ENCODE measurements at places on chromosomes 5 and 9.
A peak's percentile ranks its signal among the peaks of the same experiment; 100 is the strongest.

DNA sequence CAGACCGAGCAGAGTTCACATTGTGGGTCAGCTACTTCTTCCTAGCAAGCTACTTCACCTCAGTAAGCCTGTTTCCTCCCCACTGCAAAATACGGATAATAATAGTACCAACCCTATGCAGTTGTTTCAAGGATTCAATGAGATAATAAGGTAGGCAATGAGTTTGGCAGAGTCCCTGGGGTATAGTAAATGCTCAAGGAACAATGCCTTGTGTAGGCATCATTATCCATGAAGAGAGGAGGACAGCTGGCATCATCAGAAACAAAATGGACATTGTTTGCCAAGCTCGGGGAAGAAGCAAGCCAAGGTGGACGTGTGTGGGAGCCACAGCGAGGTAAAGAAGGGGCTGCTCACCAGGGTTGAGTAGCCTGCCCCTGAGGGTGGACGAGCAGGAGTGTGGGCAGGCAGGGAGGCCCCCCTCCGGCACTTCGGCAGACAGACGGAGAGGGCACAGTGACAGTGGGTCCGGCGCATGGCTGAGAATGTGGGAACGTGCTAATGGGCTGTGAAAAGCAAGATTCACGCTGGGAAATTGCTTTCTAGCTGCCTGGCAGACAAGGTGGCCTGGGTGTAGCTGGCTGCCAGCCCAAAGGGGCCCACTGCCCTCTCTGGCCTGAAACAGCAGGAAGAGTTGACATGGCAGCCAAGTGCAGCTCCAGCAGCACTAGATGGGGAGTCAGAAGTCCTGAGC is 10.1 kb downstream of the CAMK2A start:
- no peak for DNase-seq

- DNase-seq: no peak
Measured at GRCh38 chr5:77871946-77872345, 95.8 kb upstream of the TBCA start.

GRCh38 chr9:120186276-120186675 is 393.7 kb downstream of the CDK5RAP2 start:
- no peak for DNase-seq

DNA sequence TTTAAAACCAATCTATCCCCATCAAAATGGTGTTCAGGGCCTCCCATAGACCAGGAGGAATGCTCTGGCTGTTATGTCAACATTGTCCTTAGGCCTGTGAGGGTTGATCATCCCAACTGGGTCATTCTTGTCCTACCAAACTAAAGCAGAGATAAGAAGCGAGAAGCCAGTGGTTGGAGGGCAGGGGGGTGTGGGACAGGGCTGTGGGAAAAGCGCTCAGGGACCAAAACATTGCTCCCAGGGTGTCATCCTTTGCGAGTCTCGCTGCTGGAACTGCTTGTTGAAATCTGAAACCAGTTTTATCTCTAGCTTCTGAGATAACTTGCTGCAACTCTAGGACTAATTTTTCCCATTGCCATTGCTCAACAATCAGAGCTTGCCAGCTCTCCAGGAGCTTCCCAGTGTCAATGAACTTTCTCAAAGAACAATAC is 48.1 kb downstream of the SPATA31C2 start:
- DNase-seq: no peak

DNA sequence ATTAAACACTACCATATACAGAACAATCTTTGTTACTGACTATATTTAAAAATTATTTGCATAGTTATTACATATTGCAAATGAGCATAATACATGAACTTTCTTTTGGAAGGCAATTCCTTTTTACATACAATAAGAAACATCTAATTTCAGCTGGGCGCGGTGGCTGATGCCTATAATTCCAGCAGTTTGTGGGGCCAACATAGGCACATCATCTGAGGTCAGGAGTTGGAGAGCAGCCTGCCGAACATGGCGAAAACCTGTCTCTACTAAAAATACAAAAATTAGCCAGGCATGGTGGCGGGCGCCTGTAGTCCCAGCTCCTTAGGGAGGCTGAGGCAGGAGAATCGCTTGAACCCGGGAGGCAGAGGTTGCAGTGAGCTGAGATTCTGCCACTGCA is 36.4 kb upstream of the SIMC1 start:
- no peak for DNase-seq

DNA sequence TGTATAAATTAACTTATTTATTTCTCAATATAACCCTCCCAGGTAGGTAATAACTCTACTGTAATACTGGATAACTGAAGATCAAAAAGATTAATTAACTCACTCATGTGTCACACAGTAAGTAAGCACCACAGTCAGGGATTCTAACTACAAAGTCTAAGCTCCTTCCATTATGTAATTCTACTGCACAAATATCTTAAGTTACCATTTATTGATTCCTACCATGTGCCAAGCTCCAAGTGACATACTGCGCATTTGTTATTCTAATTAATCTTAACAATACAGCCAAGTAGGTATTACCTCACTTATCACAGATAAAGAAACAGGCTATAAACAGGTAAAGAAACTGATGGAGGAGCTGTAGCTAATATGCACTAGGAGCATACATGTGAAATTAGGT is 58.3 kb downstream of the RANBP6 start:
- DNase-seq: no peak

GRCh38 chr9:125820100-125820804 is 73.1 kb downstream of the PBX3 start:
- no peak for DNase-seq

- DNase-seq: no peak
Measured at GRCh38 chr5:154375329-154376008, 70.3 kb upstream of the SAP30L start.

DNA sequence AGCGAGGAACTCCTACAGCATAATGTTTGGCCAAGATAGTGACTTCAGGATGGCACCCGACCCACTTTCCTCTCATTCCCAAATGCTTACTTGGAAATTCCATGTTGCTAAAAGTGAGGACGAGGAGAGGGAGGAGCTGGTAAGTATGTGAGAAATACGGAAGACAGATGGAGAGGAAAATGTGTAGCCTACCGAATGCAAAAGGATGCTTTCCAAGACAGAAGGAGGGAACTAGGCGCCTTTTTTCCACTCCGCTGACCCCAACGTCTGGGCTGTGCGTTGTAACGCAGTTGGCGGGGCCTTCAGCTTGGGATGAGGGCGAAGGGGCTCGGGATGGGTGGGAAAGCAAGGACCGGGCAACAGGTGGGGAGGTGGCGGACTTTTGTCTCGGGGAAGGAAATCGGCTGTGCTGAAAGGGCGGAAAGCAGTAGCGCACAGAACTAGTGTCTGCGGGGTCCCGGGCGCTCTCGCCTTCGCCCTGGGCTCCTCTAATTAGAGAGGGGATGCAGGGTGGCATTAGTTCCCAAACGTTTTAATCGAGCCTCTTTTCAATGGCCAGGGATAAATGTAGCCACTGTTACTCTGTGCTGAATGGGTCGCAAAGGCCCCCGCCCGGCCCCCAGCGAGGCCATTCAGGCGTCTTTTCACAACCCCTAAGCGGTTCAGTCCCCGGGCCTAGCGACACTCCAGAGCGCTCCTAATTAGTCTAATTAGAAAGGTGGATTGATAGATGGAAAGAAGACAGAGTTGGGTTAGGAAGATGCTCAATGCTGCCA is 12.6 kb downstream of the FOXD1 start:
- DNase-seq: no peak

DNA sequence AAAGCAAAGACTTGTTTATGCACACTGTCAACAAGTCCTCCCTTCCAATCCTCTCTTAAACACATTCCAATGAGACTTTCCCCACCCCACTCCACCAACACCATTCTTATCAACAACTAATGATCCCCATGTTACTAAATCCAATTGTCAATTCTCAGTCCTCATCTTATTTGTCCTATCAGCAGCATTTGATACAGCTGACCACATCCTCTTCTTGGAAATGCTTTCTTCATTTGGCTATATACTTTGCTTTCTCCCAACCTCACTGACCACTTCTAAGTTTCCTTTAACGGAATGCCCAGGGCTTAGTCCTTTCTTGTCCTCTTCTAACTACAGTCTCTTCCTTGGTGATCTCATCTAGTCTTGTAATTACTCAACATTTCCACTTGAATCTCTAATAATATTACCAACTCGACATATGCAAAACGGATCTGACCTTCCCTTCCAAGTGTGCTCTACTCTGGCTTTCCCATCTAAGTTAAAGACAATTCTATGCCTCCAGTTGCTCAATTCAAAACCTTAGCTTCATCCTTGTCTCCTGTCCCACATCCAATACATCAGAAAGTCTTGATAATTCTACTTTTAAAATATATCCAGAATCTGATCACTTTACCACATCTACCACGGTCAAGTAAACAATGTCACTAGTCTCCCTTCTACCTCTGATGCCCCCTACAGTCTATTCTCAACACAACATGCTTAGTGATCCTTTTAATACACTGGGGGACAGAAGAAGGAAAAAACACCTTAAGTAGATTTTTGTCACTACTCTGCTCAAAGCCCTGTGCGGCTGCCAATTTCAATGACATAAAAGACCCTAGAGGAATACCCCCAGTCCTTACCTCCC is 25.5 kb downstream of the AGTPBP1 start:
- peak; percentile 22 for DNase-seq

DNA sequence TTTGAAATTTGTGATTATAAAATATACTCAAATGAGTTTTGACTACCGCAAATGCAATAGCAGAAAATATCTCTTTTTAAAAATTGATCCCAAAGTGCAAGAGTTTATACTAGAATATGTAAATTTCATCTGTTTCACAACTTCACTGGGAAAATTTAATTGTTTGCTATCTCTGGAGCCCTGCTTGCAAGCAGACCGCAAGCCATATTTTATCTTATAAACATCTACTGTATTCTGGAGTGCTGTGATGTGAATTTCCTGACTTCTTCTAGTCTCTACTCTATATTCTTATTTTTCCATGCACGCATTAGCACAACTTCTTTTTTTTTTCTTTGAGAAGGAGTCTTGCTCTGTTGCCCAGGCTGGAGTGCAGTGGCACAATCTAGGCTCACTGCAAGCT is 98.7 kb downstream of the DROSHA start:
- DNase-seq: no peak

- no peak for DNase-seq
Measured at GRCh38 chr5:90402521-90403255, 6.9 kb downstream of the CETN3 start.

GRCh38 chr5:54378707-54379106 is 68.3 kb upstream of the ARL15 start:
- DNase-seq: no peak

DNA sequence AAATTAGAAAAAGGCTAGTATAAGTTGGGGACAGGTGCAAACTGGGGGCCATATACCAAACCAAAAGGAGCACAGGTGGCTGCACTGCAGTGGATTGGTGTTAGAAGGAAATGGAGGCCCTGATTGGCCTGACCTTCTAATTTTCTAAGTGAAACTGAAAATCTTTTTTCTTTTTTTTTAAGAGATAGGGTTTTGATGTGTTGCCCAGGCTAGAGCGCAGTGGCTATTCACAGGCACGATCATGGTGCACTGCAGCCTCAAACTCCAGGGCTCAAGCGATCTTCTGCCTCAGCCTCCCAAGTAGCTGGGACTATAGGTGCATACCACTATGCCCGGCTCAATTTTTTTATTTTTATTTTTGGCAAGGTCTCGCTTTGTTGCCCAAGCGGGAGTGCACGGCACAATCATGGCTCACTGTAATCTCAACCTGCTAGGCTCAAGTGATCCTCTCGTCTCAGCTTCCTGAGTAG is 9.8 kb upstream of the CCDC69 start:
- no peak for DNase-seq

GRCh38 chr9:128995791-128996190 is 32.3 kb downstream of the SH3GLB2 start:
- no peak for DNase-seq

- DNase-seq: no peak
Measured at GRCh38 chr9:27537027-27537435, 7.4 kb upstream of the MOB3B start.

GRCh38 chr5:61916621-61917620 is 389.1 kb upstream of the KIF2A start:
- no peak for DNase-seq

DNA sequence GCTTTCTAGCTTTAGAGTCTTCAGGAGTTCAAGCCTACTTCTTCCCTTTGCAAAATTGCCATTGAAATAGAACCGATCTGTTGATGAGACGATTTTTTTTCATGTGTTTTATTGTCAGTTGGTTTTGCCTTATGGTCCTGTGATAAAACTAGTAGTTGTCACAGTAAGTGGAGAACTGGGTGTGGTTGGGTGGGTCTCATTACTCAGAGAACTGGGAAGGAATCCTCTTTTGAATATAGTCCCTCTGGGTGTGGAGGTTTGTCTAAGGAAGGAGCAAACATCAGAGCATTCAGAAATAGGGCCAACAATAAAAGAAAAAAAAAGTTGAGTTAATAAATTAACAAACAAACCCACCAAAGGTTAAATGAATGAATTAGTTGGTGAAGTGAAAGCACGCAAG is 69.0 kb downstream of the ALDH1A1 start:
- no peak for DNase-seq

DNA sequence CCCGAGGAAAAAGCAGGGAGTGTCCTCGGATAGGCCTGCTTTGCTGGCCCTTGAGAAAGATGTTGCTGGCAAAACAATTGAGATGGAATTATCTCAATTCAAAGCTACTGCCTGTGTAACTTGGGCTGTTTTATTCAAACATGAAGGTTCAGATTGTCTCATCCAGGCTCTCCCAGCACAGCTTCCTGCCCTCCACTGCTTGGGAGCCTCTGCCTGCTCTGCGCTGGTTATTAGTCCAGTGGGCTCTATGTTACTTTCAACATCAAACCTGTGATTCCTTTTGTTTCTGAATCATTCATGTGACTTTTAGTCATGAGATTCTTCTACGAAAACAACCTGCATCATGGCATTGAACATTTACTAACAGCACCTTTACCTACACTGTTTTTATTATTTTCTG is 123.2 kb downstream of the SNCAIP start:
- DNase-seq: no peak

DNA sequence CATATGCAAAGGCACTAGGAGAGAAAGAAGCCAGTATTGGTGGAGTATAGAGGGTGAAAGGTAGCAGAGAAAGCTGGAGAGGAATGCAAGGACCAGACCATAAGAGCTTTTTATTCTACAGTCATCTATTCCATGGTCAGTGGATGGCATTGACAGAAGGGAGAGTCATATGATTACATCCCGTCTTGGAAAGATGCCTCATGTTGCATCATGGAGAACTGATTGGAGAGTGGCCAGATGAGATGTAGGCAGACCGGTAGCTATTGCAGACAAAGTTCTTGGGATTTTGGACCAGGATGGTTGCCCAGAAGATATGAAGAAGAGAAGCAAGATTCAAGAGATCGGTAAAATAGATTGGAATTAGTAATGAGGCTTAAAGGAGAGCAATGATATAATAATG is 260.7 kb downstream of the CHSY3 start:
- DNase-seq: no peak

GRCh38 chr5:164687391-164687790 is 1182.0 kb downstream of the MAT2B start:
- DNase-seq: no peak

DNA sequence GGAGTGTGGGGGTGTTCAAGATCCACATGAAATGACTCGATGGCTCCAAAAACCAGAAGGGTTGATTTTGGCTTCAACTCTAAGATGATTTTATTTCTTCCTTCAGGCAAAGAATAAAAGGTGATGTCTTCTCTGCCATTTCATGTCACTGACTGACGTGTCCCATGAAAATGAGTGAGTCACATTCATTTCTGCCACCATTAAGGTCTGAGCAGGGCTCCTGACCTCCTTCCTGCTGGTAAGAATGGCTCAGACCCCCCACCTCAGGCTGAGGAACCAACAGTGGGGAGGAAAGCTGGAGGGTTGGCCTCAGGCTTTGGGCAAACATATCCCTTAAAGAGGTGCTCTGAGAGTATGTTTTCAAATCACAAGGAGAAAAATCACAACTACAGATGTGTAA is 53.9 kb upstream of the ZNF354A start:
- DNase-seq: no peak

GRCh38 chr9:18382243-18382642 is 91.7 kb upstream of the ADAMTSL1 start:
- no peak for DNase-seq

Data from GM06990 (cell line).